ENCODE measurements at places on chromosomes 3 and 15.

- DNase-seq: no peak
Measured at GRCh38 chr15:78097667-78098066, 5.3 kb downstream of the SH2D7 start.

DNA sequence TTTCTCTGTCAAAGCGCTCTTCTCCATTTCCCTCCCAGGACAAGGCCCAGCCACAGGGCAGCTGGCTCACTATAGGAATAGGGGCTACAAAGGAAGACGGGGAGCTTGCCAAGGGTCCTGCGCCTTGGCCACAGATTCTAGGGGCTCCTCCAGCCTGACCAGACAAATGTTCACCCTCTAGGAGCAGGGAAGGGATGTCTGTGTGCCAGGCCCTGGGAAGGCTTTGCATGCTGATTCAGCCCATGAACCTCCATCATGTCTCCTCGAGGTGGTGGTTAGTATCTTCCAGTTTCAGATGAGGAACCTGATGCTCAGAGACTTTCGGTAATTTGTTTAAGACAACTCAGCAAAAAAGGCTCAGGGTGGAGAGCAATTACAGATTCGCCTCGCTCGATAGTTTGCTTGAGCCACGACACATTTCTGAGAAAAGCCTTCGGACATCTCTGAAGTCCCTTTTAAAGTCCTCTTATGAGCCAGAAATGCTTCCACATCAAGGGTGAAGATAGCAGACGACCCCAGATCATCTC is 110.0 kb downstream of the XXYLT1 start:
- DNase-seq: peak; percentile 84

DNA sequence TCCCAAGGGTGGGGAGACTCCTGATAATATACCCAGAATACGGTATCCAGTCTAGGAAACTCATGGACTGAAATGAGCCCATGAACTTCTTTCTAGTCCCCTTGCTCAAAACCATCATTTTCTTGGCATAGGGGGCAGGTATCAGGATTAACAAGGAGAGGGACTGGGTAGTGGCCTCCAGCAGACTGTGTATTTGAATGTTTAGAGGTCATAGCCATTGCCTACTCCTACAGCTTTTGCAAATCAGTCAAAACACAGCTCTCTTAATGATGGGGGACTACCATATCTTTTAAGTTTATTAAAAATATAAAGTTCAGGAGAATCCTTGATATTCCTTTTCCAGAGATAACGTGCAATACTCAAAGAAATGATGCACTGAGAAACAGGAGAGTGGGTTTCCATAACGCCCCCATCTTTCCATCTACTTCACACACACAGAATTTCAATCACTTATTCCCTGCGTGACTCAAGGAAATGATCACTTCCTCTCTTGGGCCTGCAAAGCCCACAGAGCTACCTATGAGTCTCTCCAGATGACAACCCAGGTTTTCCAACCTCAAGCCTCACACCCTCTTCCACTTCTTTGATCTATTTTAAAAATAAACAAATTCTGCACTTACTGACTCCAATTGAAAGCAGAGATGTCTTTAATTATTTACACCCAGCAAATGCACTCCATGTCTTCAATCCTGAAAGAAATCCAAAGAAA is 584.0 kb upstream of the LMCD1 start:
- DNase-seq: no peak

DNA sequence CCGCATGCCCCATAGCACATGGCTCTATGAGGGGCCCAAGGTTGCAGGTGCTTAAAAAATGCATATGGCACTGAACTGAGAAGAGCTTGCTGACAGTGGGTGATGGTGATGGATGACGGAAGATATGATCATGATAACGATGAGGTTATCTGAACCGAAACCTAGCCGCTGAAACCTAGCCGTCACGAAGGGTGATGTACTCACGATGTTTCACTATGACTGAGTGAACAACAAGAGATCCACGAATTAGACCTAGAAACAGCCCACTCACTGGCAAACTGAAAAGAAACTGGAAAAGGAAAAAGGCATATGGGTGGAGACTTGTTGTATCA is 57.6 kb upstream of the BCL6 start:
- no peak for DNase-seq

- no peak for DNase-seq
Measured at GRCh38 chr3:90062016-90062415, 954.6 kb downstream of the EPHA3 start.

- DNase-seq: no peak
Measured at GRCh38 chr3:70615286-70615685, 302.8 kb upstream of the MDFIC2 start.

- no peak for DNase-seq
Measured at GRCh38 chr15:64379216-64379960, 1.9 kb downstream of the PCLAF start.

- no peak for DNase-seq
Measured at GRCh38 chr3:72919520-72919919, 31.7 kb downstream of the GXYLT2 start.

DNA sequence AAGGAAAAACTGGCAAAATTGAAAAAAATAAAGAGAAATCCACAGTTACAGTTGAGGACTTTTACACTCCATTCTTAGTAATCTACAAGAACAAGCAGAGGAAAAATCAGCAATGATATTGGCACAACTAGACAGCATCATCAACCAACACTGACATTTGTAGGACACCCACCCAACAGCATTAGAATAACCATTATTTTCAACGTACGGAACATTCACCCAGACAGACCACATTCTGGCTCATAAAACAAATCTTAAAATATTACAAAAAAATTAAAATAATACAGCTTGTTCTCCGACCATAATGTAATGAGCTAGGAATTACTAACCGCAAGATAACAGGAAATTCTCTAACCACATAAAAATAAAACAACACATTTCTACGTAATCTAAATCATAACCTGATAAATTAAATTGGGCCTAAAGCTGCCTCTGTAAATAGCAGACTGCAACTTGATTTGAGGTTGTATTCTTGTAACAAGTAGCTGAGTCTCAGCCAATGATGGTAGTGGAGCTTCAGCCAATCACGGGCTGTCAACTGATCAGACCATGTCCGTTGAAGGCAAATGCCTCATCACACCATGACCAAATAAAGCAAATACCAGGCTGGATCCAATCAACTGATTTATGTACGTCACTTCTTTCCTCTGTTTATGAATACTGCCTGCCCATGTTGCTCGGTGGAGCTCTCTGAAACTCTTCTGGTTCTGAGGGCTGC is 9.2 kb downstream of the PLSCR4 start:
- DNase-seq: no peak

- DNase-seq: no peak
Measured at GRCh38 chr3:126979046-126979628, 3.8 kb upstream of the PLXNA1 start.

DNA sequence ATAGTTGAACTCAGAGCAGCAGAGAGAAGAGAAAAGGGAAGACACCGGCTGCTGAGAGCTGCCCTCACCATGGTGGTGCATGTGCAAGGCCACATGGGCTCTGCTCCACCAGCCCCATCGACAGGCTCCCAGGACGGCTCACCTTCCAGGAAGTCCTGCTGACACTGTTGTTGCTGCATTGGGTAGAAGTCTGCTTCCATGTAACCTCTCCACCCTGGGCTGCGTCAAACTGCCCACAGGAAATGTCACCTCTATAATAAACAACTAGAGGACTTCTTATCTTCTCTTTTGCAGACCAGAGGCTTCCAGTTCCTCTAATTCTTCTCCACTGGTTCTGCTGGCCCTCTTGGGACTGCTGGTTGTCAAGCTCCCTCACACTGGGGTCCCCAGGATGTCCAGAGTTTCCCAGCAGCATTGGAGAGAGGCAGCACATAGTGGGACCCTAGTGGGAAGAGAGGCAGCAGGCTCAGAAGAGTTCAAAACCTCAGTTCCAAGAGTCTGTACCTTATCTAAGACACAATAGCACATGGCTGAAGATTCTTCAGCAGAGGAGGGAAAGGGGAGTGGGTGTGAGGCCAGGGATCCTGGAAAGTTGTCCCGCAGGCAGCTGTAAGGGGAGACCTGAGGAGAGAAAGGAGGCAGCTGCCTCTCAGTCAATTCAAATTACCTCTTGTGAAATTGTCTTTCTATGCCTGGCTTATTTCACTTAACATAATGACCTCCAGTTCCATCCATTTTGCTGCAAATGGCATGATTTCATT is 5.8 kb upstream of the CCR3 start:
- no peak for DNase-seq

DNA sequence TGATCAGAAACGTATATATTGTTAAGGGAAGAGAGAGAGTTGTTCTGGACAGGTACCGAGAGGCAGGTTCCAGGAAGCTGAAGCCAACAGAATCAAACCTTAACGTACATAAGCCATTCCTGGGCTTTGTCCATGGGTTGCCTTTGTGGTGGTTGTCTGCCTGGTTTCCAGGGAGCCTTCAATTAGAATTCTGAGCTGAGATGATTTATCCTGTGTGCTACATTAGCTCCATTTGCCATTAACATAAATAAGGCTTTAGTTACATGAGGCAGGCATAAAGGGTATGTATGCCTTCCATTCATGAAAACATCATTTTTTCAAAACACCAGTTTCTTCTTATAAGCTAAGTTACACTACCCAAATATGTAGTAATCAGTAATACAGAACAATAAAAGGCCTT is 729.4 kb upstream of the CFAP20DC start:
- no peak for DNase-seq

DNA sequence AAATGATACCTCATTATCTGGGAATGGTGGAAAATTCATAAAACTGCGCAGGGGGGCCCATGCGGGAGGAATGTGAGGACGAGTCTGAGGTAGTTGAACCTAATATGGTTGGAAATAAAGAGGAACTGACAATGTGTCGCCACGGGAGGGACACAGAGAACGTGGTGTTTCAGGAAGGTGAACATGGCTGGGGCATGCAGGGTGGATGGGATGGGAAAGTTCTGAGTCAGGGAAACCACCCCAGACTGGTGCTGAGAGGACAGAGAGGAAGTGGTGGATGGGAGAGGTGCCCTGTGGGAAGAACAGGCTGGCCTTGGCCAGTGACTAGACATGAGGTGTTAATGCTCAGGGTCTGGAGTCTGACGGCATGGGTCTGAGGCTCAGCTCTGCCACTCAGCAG is 137.1 kb upstream of the WNT5A start:
- DNase-seq: no peak

- peak; percentile 97 for DNase-seq
Measured at GRCh38 chr3:47513125-47513929, at the start of gene ELP6. ELP6 (minus strand) TSS chr3:47513712; CDS start chr3:47513590, 122 bp downstream.

Measured in MM.1S (cell line).